Mesenchymal stem cell (in vitro differentiated cells and primary cell): ENCODE measurements at places on chromosomes 7 and 10.

DNA sequence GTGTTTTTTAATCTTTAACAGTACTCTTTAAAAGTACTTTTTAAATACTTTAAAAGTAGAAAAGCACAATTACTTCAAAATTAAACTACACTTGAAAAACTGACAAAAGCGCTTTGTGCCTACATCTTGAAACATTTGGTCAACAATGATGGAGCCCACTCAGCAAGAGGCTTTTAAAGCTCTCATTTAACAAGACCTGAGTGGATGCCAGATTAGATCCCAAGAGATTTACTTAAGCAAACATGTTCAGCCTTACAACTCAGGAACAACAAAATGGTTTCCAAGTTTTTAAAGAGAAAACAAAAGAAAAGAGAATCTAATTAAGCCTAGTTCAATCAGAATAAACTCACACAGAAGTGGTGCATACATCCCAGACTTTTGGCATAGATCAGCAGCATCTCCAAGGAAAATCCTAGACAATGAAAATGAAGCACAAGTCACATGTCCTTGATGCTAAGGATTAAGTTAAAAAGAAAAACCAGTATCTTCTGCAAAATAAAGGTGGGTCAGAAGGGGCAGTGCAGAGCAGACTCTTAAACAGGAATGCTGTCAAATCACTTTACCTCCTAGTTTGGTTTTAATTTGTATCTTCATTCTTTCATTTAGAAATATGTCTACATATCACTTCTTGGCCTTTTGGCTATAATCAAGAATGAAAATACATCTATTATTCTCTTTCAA lies 26.2 kb downstream of the HIBADH start:
- no peak overlapping the region for H3K4me3 ChIP-seq
- DNase-seq: no peak
- no peaks in the 10 kb centered on the region for H3K27me3 ChIP-seq
- no peak overlapping the region for H3K27ac ChIP-seq
- peaks cover 7% of the 10 kb centered on the region for H3K36me3 ChIP-seq

DNA sequence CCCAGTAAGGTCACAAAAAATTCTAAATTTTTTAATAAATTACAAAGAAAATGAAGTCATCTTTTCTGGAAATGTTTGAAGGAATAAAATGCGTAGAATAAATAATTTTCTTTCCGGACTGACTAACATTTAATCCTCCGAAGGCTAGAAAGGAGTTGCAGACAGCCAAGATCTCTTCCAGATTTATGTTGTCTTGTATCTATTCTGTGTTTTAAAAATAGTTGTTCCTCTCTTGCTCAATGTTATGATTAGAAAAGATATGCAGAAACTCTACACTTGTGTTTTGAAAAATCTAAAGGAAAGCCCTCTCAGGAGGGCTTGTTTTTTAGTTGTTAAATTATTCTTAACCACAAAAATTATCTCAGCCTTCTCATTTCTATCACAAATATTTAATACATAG lies 70.7 kb downstream of the MACC1 start:
- no peaks in the 10 kb centered on the region for H3K4me1 ChIP-seq
- H3K4me3 ChIP-seq: no peak overlapping the region
- DNase-seq: peak; percentile 37
- H3K27me3 ChIP-seq: no peaks in the 10 kb centered on the region
- H3K36me3 ChIP-seq: no peaks in the 10 kb centered on the region
- no peak overlapping the region for H3K27ac ChIP-seq

DNA sequence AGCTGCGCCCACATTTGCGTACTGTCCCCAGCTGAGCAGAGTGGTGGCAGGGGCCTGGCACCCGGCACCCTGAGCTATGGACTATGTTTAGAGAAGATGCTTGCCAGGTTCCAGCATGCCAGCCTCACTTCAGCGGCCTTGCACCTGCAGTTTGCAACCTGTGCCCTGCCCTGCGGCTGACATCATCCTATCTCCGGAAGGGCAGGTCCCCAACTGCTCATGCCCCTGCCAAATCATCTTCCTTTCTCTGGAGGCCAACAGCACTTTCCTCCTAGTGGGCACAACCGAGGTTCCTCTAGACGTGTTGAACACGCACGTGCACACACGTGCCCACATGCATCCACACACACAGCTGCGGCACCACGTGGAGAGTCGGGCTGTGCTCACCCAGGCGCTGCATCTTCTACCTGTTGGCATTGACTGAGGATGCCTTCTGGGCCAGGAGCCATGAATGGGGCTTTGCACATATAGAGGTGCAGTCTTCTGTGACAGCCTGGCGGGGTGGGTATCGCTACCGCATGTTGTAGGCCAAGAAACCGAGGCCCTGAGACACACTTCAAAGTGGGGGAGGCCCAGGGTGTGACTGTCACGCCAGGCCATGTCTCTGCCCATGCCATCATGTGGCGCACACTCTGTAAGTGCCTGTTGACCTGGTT lies 24.5 kb downstream of the CNPY1 start:
- H3K27ac ChIP-seq: no peak overlapping the region
- no peaks in the 10 kb centered on the region for H3K4me1 ChIP-seq
- no peak overlapping the region for H3K4me3 ChIP-seq
- peaks cover 62% of the 10 kb centered on the region for H3K27me3 ChIP-seq
- no peak for DNase-seq

- DNase-seq: no peak
- H3K27ac ChIP-seq: no peak overlapping the region
- H3K36me3 ChIP-seq: no peaks in the 10 kb centered on the region
Observed at GRCh38 chr10:90999512-91000172, 78.8 kb upstream of the ANKRD1 start.

GRCh38 chr10:110667620-110668343 lies 23.6 kb downstream of the RBM20 start:
- H3K4me1 ChIP-seq: peaks cover 3% of the 10 kb centered on the region
- DNase-seq: no peak
- no peak overlapping the region for H3K27ac ChIP-seq
- H3K27me3 ChIP-seq: no peaks in the 10 kb centered on the region
- no peak overlapping the region for H3K4me3 ChIP-seq
- no peaks in the 10 kb centered on the region for H3K36me3 ChIP-seq

DNA sequence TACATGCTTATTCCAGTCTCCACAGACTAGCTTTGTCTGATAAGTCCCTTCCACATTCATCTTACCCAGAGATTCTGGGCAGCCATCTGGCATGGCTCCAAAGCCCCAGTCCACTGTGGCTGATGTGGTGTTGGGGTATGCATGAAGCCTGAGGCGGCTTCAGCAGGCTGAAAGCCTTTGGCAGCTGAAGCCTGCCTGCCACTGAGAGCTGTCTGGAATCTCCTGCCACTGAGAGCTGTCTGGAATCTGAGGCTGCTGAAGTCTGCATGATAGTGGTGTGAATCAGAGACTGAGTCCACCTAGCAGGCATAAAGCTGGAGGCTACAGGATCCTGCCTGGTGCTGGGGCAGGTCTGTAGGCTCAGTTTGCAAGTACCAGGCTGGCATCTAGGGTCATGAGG lies 87.1 kb downstream of the DYNC1I1 start:
- peak overlapping the region; percentile 75 for H3K27ac ChIP-seq
- H3K4me1 ChIP-seq: peaks cover 4% of the 10 kb centered on the region
- DNase-seq: peak; percentile 70
- H3K27me3 ChIP-seq: no peaks in the 10 kb centered on the region

DNA sequence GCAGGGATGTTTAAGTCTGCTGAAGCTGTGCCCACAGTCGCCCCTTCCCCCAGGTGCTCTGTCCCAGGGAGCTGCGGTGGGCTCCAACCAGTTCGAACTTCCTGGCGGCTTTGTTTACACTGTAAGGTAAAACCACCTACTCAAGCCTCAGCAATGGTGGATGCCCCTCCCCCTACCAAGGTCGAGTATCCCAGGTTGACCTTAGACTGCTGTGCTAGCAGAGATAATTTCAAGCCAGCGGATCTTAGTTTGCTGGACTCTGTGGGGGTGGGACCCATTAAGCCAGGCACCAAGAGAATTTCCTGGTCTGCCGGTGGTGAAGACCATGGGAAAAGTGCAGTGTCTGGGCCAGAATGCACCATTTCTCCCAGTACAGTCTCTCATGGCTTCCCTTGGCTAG lies 56.0 kb downstream of the CCDC7 start:
- no peak overlapping the region for H3K4me3 ChIP-seq
- peaks cover 9% of the 10 kb centered on the region for H3K36me3 ChIP-seq
- H3K27ac ChIP-seq: no peak overlapping the region
- H3K4me1 ChIP-seq: no peaks in the 10 kb centered on the region

DNA sequence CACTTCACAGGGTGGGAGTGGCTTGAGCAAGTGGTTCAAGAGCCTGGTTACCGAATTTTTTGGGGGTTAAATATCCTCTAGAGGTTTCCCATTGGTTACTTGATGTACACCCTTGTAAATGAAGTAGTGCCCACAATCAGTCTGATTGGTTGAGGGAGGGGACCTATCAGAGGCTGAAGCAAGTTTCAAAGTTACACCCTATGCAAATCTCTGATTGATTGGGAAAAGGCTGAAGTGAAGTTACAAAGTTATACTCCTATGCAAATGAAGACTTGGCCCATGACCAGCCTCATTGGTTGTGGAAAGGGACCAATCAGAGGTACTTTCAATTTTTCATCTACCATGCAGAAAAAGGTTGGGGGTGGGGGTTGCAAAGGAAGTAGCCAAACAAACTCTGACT lies 34.7 kb downstream of the UBE2D4 start:
- no peaks in the 10 kb centered on the region for H3K4me1 ChIP-seq
- DNase-seq: no peak
- no peaks in the 10 kb centered on the region for H3K27me3 ChIP-seq
- H3K4me3 ChIP-seq: no peak overlapping the region
